ENCODE measurements at places on chromosomes 12 and 14.

GRCh38 chr12:75953312-75953906 is 78.2 kb downstream of the PHLDA1 start:
- peak; percentile 95 for DNase-seq

- no peak for DNase-seq
Observed at GRCh38 chr12:130617219-130617618, 98.9 kb downstream of the RIMBP2 start.

- no peak for DNase-seq
Observed at GRCh38 chr14:60977847-60978246, 3.0 kb downstream of the TRMT5 start.

- DNase-seq = peak; percentile 32
Observed at GRCh38 chr14:80388980-80389711, 177.8 kb upstream of the DIO2 start.

GRCh38 chr12:26113181-26113654 is 11.6 kb downstream of the BHLHE41 start:
- no peak for DNase-seq

DNA sequence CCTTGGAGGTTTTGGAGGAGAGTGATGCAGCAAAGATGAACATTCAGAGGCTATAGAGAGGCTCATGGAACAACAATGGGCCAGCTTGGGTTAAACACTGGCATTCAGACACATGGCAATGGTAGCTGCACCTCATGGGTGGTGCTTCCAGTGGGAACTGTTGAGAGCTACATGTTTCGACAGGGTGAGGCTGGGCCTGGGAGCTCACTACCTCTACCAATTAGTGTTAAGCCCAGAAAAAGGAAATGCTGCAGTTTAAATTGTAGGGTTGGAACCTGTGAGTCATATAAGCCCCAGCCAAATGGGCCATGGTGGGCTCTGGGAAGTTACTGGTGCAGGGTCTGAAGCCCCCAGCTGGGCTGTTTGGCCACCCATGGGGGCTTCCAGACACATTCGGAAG is 279.7 kb downstream of the ZFP36L1 start:
- DNase-seq = no peak

DNA sequence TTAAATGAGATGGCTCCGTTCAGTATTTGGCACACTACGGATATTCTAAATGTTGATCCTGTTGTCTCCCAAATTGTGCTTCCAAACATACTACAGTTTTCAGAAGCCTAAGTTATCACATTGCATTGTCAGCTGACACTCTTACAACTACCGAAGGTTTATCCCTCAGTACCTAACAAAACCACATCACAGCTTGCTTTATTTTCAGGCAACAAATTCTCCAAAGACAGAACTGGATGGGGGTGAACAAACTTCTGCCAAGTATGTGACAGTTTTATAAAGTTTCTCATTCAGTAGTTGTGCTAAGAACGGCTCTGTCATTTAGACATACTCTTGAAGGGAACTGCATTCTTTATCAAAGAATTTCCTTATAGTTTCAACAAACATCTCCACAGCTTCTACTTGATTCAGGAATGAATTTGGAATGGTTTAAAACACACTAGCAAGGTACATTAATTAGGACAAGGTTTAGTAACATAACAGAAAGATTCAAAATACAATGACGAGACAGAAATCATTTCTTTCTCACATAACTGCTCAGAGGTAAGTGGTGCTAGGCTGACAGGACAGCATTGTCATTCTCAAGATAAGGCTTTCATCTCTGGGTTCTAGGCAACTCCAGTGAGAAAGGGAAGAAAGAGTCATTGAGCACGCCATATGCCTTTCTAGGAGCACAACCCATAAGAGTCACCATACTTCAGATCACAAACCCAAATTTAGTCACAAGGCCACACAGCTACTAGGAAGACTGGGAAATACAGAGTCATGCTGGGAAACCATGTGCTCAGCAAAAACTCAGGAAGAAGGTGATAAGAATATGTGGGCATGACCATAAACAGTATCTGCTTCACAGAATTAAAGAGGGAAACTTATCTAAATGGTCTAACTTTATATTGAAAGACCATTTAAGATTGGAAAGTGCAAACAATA is 100.7 kb downstream of the DUSP6 start:
- no peak for DNase-seq

DNA sequence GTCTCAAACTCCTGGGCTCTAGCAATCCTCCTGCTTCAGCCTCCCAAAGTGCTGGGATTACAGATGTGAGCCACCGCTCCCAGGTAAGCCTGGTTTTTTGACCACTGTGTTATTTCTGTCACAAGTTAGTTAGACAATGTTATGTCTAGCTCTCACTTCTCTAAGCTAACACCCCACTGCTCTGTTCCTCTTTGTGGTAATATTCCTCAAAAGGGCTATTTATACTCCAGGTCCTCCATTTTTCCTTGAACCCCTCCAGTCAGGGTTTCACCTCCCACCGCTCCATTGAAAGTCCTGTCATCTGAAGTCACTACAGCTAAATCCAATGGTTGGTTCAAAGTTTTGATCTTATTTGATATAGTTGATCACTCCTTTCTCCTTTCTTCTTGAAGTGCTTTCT is 5.1 kb downstream of the IRAK3 start:
- DNase-seq = no peak

DNA sequence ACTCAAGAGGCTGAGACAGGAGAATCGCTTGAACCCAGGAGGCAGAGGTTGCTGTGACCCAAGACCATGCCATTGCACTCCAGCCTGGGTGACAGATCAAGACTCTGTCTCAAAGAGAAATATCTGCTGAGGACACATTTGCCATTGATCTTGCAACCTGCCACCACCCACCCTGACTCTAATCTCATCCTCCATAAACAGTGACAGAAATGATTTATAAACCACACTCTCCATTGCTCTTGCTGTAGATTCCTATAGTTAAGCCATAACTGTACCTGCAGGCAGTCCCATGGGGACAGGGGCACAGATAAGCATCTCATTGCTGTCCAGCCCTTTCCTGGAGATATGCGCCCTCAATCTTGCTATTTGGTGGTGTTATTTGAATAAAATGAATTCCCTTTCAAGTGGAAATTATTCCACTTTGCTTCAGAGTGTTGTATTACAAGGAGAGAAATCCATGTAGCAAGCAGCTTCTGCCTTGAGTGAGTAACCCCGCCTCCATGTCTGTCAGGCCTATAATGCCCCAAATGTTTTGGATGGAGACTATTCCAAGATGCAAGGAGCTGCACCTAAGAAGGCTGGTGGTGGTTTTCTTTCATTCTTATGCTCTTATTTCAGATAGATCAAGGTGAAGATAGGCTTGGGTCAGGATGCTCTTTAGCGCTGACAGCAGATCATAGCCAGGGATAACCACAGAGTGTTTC is 3.0 kb upstream of the ZDHHC22 start:
- DNase-seq = no peak

- DNase-seq = no peak
Observed at GRCh38 chr12:45648070-45648469, 81.4 kb upstream of the ARID2 start.

- DNase-seq = no peak
Observed at GRCh38 chr14:53226553-53226952, 73.4 kb upstream of the DDHD1 start.

GRCh38 chr14:45135156-45135555 is 574 bp upstream of the FANCM start:
- no peak for DNase-seq

GRCh38 chr14:69321601-69322330 is 61.8 kb downstream of the GALNT16 start:
- no peak for DNase-seq

- DNase-seq = no peak
Observed at GRCh38 chr12:54220567-54220966, 31.8 kb upstream of the SMUG1 start.

GRCh38 chr12:14981049-14981448 is 8.2 kb downstream of the PDE6H start:
- DNase-seq = no peak

DNA sequence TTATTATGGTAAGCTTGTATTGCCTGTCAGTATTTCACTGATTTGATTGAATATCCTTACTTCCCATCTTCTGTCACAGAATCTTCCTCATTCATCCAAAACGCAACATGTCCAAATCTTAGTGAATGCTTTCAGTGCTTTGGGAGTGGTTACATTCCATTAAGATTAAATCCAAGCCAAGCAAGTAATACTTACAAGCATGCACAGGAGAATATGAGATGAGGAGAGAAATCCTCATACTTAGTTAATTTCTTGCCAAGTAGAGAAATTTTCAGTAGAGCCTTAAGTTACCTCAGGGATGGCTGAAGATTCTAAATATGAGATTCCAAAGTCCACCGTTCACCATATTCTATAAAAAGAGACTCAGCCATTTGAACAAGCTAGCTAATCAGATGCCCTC is 316.0 kb downstream of the RAD51B start:
- DNase-seq = no peak

- no peak for DNase-seq
Observed at GRCh38 chr12:119609358-119609757, 15.8 kb downstream of the TMEM233 start.

- DNase-seq = no peak
Observed at GRCh38 chr12:39427360-39427808, 15.5 kb downstream of the KIF21A start.

DNA sequence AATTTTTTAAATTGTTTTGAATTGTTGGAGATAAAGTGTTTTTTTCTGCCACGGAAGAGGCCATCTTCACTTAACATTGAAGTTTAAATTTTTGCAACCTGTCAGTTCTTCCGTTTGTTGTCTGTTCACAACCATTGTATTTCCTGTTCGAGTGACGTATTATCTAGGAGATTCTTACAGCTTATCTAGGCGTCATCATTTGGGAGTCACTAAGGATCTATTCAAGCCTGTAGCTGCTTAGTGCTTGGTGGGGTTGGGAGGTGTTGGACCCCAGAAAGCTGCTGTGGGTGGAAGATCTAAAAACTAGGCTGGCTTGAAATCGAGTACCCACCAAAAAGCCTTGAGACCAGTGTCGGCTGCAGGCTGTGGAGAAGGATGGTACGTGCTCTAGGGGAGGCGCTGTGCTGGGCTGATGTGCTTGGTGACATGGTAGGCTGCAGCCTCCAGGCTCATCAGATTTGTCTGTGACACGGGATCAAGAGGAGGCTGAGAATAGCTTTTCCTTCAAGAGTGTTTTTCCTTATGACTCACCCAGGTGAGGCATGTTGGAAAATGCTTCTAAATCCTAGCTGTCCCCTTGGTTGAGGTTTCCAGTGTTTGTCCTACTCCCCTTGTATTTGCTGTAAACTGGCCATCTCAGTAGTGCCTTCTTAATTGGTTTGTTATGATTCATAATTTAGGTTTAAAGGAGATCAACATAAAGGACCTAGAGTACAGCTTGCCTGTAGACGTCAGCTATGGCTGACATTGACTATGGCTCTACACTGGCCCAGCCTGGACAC is 57.8 kb downstream of the ATG14 start:
- no peak for DNase-seq

DNA sequence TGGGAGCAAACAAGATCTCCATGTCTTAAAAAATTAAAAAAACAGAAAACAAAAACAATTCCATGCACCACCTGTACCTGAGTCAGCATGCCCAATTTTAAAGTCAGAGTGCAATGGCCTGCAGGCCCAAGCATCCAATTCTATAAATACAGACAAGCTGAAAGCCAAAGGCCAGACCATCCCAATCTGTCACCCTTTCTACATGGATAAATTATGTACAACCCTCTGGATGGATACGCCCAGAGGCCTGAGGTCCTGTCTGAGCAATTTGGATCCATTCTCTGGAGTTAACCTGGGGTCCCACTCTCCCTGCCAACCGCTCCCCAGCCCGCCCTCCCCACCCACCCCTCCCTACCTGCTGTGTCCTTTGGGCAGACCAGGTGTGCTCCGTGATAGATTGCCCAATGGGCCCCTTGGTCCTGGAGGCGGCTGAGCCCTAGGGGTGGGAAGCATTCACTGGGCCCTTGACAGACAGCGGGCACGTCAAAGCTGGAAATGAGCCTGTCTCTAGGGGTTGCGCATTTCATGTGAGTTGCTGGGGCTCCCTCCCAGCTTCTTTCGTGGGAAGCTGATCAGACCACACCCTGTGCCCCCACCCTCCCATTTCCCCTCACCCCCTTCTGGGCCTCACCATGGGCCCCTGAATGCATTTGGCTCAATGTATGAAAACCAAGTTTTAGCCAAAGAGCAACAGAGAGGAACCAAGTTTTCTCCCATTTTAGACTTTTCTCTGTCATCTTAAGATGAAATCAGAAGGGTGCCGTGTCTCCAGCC is 171.3 kb downstream of the BCL11B start:
- DNase-seq = no peak

- no peak for DNase-seq
Observed at GRCh38 chr12:103905730-103906349, 24.4 kb upstream of the HSP90B1 start.

DNA sequence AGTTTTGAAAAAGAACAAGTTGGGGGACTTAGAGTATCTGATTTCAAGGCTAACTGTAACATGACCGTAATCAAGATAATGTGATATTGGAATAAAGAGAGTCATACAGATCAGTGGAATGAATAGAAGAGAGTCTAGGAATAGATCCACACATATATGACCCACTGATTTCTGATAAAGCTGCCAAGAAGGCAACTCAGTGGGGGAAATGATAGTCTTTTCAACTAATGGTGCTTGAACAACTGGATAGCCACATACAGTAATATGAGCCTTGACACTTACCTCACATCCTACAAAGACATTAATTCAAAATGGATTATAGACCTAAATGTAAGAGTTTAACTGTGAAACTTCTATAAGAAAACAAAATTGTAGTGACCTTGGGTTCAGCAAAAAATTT is 3.8 kb downstream of the PRKCH start:
- DNase-seq = no peak

DNA sequence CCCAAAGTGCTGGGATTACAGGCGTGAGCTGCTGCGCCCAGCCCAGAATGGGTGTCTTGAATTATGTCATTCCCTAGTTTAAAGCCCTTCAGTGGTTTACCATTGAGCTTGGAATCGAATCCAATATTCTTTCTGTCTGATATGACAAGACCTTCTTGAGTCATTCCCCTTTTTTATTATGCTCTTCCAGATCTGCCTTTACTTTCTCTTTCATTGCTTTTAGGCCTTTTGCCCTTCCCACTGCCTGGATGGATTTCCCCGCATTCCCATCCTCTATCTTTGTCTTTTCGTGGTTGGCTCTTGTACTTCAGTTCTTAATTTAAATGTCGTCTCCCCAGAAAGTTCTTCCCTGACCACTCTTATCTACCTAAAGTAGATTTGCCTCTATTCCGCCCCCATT is 1.6 kb downstream of the TRAFD1 start:
- no peak for DNase-seq

DNA sequence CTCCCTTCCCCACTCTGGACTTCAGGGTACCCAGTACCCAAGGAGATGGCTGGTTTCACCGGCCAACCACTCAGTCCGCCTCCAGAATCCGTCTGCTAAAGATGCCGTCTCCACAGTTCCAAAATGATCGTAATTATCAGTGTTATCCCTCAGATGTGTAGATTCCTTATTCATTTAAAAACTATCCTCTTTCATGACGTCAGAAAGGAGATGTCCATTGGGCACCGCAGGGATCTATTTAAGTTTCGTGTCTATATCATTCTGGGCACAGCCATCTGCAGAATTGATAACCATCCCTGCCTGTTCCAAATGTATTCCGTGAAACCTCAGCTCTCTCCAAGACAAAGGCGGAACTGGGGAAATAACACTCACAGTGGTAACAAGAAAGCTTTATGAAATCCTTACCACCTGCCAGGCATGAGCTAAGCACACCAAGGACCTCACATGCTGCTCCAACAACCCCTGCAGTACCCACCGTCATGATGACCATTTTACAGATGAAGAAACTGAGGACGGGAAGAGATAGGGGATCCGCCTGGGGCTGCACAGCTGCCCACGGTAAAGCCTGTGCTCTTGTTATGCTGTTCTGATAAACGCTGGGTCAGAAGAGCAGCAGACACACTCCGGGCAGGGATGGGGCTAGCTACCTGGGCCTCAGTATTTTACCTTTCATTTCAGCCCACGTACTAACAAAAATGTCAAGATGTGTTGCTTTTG is 90.0 kb downstream of the BCL11B start:
- DNase-seq = no peak

Data from AG09319 (cell line).